ENCODE measurements at places on chromosomes 7 and 10.

DNA sequence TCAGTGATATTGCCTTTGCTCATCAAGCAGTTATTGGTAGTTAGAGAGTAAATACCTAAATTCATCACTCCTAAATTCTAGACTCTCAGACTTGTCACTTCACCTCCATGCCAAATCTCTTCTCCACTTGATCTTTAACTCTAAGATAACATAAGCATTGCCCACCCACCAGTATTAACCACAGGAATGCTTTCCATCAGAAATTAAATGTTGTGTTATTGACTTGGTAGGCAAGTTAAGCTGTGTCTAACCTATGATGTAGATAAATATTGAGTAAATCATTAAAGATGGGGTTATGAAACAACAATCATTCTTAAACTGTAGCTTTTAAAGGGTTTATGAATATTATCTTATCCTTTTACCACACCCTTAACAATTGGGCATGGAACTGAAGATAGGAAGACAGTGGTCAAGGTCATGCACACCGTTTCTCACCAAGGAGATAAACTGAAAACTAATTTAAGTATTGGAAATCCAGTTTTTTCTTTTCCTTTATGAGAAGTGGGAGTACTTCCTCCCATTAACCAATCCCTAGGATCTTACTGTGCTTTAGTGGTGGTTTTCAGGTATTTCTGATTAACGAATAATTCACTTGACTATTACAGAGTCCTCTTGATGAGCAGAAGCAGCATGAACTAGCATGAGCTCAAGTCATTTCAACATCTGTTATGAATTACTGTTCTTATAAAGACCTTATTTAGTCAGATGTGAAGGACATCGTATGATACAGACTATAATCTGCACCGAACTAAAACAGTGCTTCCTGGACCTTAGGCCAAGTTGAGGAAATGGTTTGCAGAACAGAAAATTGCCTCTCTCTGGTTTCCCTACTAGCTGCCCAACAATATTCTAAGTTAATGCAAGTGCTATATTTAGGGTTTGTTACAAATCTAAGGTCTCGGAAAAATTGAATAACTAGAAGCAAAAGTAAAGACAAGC, 142.0 kb downstream of the LCOR start:
- peak; percentile 54 for DNase-seq

DNA sequence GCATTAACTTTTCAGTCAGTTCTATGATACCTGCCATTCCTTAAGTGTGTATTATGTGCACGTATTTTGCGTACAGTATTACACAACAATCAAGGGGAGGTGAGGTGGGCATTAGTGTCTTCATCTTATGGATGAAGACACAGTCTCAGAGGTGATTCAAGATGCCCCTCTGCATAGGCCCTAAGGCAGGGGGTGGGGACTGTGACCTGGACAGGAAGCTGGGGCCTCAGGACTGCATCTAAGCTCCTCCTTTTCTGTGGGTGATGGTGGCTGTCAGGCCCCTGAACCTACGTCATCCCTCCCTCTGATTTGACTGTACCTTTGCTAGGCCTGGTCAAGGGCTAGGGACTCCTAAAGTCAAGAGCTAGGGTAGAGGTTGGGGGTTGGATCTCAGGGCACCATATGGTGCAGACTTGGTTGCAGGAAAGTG, 38.9 kb downstream of the HK1 start:
- DNase-seq: no peak

- no peak for DNase-seq
Measured at GRCh38 chr10:16527452-16527851, 5.8 kb upstream of the C1QL3 start.

DNA sequence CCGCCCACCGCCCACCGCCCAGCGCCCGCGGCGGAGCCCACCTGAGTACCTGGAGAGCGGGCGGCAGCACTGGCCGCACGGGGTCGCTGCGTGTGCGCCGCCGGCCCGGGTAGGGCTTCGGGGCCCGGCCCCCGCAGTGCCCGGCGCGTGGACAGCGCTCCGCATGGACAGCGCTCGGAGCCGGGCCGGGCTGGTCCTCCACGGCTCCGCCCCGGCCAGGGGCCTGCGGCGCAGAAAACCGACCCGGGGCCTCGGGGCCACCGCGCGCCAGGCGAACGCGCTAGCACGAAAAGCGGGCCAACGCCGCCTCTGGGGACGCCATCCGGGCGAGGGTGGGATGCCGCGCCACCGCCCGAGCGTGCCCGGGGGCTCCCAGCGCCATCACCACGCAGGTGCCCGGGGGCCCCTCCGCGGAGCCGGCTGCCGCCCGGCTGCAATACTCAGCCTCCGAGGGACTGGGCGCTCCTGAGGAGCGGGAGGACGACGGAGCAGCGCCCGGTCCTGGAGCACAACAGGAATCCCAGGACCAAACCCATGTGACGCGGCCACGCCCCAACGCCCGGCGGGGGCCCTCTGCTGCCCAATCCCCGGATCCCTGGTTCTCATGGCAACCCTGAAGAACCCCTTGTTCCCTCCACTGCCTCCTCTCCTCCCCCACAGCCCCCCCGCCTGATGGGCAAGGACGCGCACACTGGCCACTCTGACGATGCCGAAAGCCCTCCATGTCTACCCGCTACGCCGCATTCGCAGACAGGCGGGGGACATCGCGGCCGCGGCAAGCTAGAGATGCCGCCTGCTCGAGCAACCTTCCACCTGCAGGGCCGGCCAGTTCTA, at the start of gene GRB10:
Gene GRB10 (minus strand): TSS at position 522 of the 834 bp plus-strand sequence. CDS start 50,574 bp downstream, outside the sequence.
- no peak for DNase-seq

DNA sequence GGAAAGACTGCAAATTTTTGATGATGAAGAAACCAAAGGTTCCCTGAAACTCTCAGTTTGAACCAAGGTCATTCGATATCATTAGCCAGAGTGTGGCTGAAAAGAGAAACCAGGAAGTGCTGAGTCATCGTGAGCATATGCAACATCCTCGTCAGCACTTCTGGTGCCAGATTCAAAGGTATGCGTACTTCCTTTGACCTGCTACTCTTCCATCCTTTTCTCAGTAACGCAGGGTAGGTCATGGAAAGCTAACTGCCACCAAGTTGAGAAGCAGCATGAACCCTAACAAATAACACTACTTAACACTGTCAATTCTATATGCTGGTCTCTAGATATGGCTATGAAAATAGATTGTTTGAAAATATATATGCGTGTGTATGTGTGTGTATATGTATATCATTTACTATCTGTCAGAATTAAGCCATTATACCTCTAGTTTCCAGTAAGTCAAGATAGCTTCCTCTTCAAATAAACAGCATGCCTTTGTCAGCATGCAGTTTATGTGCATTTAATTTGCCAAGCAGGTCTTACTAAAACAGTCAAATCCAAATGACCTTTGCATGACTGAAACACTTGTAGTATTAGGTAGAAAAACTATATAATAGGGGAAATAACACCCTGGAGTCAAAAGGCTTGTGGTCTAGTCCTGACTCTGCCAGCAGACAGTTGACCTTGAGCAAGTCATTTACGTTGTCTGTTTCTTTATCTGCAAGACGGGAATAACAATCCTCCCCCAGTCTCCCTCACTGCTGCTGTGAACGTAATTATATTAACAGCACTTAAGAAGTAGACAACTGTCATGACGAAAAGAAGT, 26.4 kb downstream of the CDK6 start:
- peak; percentile 95 for DNase-seq

DNA sequence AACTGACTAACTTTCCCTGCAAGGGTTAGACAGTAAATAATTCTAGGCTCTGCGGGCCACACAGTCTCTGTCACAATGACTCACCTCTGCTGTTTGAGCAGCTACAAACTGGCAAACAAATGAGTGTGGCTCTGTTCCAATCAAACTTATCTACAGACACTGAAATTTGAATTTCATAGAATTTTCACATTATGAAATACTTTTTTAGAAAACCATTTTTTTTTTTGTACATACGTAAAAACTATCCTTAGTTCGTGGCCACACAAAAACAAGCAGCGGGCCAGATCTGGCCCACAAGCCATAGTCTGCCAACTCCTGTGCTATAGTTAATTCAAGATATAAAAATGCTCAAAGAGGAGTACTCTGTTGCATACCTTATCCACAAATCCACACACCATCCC, 32.6 kb downstream of the PIP4K2A start:
- peak; percentile 75 for DNase-seq

GRCh38 chr7:51158211-51158610, 158.4 kb downstream of the COBL start:
- no peak for DNase-seq

GRCh38 chr10:11794566-11794965, 28.6 kb upstream of the PROSER2 start:
- DNase-seq: no peak

DNA sequence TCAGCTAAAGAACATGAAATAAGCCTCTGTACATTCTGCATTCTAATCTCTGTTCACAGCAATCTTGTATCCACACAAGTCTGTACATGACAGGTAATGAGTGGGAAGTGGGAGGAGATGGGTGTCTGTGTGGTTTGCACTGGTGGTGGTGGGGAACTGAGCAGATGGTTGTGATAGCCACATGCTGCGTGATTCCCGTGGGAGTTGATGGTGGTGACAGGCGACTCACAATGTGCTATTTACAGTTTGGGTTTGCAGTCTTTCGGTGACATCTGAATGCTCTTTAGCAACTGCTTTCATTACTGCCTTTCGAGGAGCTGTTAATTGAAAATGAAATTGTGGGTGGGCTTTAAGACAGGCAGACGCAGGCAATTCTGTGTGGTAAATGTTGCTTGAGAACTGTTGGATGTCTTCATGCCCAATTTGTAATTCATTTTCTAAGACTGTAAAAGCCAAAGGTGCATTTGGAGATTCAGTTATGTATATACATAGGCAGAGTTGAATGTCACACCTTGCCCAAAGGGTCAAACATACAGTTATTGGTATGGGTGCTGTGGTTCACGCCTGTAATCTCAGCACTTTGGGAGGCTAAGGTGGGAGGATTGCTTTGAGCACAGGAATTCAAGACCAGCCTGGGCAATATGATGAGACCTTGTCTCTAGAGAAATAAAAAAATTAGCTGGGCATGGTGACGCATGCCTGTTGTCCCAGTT, 308.2 kb downstream of the AUTS2 start:
- DNase-seq: peak; percentile 42

DNA sequence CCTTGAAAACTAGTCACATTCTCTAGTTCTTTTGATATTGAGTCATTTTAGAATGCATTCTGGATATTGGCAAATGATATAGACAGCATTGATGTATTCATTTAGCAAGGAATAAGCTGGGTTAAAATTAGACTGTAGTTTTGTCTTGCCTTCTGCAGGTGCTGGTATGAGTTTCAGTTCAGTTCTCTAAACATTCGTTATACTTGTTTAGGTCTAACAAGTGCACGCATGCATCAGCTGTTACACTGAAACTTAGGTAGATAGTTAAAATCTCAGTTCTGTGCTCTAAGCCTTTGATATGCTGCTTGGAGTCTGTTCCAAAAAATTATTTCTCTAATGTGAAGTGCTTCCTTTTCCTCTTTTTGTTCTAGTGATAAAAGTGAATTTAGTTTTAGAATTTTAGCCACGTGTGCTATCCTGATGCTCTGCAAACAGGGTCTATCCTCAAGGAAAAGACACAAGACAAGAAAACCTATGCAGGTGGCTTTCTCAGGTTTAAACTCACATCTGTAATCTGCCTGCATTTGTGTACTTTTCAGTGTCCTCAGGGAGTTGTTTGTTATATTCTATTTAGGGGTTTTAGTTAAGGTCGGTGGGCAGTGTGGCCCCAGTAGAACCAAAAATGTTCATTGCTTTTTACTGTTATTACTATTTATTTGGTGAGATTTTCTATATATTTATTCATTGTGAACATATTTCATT, 409.0 kb downstream of the CDC14C start:
- DNase-seq: no peak

DNA sequence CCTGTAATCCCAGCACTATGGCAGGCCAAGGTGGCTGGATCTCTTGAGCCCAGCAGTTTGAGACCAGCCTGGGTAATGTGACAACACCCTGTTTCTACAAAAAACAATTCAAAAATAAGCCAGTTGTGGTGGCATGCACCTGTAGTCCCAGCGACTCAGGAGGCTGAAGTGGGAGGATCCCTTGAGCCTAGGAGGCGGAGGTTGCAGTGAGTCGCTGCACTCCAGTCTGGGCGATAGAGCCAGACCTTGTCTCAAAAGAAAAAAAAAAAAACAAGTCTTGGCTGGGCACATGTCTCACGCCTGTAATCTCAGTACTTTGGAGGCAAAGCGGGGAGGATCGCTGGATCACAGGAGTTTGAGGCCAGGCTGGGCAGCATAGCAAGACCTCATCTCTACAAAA, 74.6 kb upstream of the PDSS1 start:
- DNase-seq: no peak

GRCh38 chr7:108147031-108147563, 16.9 kb upstream of the LAMB4 start:
- DNase-seq: no peak

DNA sequence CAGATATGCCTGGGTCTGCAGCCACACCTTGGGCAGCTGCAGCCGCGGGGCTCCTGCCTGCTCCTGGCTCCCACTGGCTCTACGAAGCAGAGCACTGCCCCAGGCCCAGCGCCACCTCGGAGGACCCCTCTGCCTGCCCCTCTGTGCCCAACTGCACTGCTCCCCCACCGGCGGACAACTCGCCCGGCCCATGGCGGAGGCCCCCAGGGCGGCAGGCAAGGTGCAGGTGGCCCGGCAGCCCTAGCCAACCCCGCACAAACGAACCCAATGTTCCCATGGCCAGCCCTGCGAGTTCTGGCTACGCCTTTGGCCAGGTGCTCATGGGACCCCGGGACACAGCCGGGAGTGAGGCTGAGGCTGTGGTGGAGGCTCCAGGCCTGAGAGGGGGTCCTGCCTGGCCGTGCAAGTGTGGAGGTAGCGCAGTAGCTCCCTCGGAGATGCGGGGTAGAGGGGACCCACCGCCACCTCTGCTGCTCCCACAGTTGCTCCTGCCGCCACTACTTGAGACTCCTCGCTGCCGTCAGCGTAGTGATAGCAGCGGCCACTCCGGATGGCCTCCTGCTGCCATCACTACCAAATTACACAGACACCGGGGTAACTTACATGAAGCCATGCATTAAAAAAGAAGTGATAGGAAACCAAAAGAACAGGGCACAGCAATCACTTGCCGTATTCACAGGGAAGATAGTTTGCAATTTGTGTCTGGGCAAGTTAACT, 97.3 kb upstream of the SP4 start:
- no peak for DNase-seq

DNA sequence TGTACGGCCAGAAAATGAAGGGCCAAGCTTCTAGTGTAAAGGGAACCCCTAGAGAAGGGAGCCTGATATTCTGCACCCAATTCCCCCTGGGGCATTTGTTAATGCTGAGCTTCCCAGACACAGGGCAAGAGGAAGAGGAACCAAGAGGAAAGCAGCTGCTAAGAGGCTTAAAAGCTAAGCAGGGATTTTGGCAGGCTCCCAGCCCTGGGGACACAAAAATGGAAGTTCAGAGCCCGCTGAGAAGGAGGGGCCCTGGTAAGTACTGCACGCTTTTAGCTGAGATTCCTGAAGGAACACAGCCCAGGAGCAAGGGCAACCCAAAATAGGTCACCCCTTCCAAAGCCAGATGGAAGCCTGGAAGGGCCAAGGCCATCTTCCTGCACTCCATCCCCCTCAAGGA, 387.3 kb upstream of the MGMT start:
- DNase-seq: no peak

- DNase-seq: peak; percentile 1
Measured at GRCh38 chr10:85995791-85996190, 370.8 kb downstream of the GRID1 start.

- DNase-seq: no peak
Measured at GRCh38 chr10:3215153-3215775, 42.7 kb upstream of the PITRM1 start.
